Fibroblast of skin of left biceps (primary cell): ENCODE measurements at places on chromosomes 11 and 22.

DNA sequence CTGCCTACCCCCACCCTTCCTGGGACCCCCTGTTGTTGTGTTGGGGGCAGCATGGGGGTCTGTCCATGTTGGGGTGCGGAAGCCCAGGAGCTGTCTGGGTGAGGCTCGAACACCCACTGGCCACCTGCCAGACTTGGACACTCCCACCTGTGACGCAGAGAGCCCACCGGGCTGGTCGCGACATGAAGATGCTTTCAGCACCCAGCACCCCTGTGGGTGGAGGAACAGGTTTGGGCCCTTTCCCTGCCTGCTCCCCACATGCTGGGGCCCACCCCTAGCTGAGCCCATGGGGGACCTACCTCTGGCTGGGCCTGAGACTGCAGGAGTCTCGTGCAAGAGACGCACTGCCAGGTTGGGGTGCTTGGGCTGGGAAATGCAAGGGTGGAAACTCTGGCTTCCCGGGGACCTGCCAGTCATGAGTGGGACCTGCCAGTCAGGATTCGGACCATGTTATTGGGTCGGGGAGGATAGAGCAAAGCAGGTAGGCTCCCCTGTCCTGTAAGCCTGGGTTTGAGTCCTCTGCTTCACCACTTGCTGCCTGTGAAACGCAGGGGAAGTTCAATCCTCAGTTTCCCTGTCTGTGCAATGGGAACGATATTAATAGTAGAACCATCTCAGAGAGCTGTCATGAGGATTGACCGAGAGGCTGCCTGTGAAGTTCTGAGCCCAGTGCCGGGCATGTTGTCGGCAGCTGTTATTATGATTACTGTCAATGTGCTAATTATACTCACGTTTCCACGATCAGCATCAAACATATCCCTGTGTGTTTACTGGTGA is 24.1 kb downstream of the KIAA1671 start:
- no peak for DNase-seq

DNA sequence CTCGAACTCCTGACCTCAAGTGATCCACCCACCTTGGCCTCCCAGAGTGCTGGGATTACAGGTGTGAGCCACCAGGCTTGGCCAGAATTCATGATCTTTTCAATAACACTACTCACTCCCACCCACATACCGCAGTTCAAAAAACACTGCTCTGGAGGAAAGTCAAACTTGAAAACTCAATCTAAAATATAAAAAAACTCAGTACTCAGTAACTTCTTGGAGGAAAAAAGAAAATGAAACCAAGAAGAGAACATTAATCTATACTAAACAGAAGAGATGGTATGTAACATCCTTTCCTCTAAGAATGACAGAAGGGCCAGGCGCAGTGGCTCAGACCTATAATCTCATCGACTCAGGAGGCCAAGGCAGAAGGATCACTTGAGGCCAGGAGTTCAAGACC is 58.3 kb downstream of the MRTFA start:
- no peak for DNase-seq

DNA sequence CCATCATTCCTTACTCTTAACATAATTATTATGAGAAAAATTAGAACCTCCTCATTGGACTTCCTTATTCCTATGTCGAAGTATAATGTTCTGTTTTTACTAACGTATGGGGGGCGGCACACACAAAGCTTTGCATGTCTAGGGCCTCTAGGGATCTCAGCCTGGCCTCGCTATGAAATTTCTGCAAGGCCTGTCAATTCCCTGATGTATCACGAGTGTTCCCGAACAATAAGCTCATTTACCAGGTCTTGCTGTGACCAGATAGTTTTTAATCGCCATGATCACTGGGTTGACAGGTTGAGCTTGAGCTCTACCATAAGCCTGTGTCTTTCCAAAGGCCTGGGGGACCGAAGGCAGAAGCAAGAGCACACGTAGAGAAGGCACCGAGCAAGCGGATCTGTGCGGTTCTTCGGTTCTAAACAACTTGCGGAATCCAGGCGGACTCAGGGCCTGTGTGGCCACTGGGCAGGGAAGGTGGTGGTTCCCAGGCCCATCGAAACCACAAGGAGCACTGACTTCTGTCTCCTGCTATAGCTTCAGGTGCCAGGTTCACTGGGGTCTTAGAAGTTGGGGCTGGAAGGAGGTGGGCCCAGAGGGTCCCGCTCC is 10.4 kb upstream of the FXYD2 start:
- DNase-seq: no peak

GRCh38 chr11:36345084-36345511 is 49.0 kb downstream of the PRR5L start:
- no peak for DNase-seq

DNA sequence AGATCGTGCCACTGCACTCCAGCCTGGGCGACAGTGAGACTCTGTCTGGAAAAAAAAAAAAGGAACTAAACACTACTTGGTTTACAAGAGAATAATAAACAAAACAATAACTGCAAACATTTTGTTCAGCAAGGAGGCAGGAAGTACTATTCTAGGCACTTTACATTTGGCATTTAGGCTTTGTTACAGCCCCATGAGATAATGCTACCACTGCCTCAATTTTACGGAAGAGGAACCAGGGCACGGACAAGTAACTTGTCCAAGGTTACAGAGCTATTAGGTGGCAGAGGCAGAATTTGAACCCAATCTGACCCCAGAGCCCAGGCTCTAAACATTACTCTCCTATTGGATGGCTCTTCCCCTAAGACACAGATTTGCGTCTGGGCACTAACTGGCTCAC is 108.7 kb upstream of the AKIP1 start:
- DNase-seq: no peak

DNA sequence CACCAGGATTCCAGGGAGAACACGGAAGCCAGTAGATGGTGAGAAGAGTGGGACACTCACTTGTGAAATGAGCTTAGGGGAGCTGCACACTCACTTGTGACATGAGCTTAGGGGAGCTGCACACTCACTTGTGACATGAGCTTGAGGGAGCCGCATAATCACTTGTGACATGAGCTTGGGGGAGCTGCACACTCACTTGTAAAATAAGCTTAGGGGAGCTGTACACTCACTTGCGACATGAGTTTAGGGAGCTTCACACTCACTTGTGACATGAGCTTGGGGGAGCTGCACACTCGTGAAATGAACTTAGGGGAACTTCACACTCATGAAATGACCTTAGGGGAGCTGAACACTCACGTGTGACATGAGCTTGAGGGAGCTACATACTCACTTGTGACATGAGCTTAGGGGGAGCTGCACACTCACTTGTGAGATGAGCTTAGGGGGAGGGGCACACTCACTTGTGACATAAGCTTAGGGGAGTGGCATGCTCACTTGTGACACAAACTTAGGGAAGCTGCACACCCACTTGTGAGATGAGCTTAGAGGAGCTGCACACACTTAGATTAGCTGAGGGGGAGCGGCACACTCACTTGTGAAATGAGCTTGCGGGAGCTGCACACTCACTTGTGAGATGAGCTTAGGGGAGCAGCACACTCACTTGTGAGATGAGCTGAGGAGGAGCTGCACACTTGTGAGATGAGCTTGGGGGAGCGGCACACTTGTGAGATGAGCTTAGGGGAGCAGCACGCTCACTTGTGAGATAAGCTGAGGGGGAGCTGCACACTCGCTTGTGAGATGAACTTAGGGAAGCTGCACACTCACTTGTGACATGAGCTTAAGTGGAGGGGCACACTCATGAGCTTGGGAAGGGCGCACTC is 59.0 kb downstream of the NCAPD3 start:
- no peak for DNase-seq

- no peak for DNase-seq
Observed at GRCh38 chr11:280706-281485, 2.7 kb downstream of the NLRP6 start.

- DNase-seq: no peak
Observed at GRCh38 chr11:67470337-67471002, 1.4 kb upstream of the TMEM134 start.

DNA sequence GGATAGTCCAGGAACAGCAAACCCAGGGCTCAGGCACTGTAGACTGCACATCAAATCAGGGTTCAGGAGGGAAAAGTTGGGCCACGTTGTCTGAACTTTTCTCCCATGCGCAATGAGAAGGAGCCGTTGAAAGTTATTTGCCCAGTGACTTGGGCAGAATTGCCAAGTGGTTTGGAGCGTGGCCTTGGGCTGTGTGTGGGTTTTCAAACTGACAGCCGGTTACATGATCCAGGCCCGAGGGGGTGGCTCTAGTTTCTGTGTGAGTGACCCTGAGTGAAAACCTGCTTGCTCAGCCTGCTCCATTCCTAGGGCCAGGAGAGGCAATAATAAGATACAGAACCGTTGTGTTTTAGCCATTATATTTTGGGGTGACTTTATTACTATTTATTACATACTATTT is 20.3 kb downstream of the MB start:
- DNase-seq: no peak

- DNase-seq: no peak
Observed at GRCh38 chr11:11738370-11738769, 103.4 kb upstream of the USP47 start.

DNA sequence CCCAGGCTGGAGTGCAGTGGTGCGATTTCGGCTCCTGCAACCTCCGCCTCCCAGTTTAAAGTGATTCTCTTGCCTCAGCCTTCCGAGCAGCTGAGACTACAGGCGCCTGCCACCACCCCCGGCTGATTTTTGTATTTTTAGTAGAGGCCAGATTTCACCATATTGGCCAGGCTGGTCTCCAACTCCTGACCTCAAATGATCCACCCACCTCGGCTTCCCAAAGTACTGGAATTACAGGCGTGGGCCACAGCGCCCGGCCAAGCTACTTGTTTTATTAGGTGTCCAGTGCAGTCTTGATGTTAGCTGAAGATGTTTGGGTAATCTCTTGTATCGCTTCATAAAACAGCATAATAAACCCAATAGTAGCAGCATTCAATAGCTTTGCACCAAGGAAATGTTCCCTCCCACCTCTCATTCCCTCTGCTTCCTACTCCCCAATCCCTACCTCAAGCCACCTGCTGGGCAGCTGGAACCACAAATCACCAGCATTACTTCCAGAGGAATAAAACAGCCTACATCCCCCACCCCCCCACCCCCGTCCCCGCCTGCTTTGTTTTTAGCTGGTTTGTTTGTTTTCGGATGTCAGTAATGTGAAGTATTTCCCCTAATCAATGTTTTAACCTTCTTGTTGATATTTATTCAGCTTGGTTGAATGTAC is 11.0 kb upstream of the GRIK4 start:
- no peak for DNase-seq

- DNase-seq: no peak
Observed at GRCh38 chr11:57663975-57664374, 3.9 kb upstream of the ZDHHC5 start.

GRCh38 chr11:33953289-33953688 is 61.4 kb upstream of the LMO2 start:
- DNase-seq: no peak

GRCh38 chr11:8384199-8384821 is 120.6 kb upstream of the LMO1 start:
- DNase-seq: no peak

- DNase-seq: no peak
Observed at GRCh38 chr22:40651057-40651456, 14.5 kb upstream of the MRTFA start.
